ENCODE measurements at places on chromosomes 6 and 20.

DNA sequence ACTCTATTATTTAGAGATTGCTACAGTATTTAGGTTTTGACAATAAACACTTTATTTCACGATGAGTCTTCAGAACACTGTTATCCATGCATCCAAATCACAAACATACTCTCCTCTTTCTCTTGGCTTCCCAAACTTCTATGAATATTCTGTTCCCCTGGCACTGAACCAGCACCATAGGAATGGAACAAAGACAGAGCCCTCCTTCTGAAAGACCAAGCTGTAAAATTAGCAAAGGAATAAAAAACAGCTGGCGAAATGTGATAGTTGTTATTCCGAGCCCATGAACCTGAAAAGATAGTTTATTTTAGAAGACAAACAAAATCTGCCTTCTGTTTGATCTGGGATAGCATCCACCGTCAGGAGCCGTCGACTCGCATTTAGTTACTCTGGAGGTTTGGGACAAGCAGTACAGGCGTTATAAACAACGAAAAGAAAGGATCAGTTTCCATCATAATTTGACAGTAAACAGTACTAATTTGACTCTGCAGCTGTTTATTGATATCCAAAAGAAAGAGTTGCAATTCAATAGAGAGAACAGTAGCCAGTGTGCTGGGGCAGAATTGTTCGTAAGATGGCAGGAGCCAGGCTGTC, 161.4 kb downstream of the CLIC5 start:
- no peak for DNase-seq

GRCh38 chr6:85452441-85452881, 2.6 kb downstream of the NT5E start:
- no peak for DNase-seq

DNA sequence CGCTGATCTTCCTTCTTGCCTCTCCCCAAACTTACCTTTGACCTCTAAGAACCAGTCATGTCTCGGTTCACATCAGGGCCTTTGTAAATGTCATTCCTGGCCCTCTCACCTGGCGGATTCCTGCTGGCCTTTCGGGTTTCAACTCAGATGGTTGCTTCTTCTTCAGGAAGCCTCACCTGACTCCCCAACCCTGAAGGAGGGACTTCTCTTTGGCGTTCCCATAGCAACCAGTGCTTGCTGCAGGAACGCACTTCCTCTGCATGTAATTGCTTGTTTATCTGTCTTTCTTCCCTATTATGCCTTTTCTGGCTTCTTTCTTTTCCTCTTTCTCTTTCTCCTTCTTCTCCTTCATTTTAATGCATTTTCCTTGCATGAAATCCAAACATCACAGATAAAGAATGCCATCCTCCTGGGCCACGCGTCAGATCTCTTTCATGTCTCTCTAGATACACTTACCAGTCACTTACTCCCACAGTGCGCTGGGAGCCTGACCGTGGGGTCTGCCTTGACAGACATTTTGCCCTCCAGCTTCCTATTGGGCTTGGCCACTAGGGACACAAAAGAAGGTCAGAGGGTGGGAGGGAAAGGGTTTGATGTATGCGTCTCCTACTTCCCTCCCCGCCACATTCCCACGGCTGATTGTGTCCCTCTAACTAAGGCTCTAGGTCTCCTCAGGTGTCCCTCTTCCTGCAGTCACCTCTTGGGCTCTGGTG, 295.7 kb upstream of the TSHZ2 start:
- no peak for DNase-seq

GRCh38 chr6:136463743-136464142, 86.5 kb downstream of the MAP7 start:
- DNase-seq = no peak

DNA sequence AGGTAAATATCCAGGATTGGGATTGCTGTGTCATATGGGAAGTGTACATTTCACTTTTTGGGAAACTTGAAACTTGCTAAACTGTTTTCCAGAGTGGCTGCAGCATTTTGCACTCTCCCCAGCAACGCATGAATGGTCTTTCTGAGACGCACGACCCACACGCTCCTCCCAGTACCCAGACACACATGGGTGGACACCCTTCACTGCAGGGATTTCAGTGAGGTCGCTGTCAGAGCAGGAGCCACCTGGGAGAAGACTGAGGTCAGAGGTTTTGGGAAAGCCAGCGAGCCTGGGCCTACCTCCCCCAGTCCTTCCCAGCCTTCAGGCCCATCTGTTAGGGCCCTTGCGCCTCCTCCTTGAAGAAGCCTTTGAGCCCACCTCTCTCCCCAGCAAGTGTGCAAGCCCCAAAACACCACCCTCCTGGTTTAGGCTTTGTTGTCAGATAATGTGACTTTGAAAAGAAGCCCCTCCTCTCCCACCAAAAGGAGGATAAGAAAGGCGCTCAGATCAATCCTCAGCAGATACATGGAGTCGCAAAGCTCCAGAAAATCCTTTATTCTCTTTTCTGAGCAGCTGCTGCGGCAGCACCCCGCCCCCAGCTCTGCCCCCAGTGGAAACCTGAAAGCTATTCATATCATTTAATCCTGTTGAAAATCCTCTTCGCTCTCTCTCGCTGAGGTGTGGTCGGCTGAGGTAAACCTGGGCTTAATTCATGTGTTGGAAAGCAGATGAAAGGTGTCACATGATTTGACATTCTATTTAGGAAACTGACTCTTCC, 12.7 kb upstream of the JAG1 start:
- DNase-seq = no peak

DNA sequence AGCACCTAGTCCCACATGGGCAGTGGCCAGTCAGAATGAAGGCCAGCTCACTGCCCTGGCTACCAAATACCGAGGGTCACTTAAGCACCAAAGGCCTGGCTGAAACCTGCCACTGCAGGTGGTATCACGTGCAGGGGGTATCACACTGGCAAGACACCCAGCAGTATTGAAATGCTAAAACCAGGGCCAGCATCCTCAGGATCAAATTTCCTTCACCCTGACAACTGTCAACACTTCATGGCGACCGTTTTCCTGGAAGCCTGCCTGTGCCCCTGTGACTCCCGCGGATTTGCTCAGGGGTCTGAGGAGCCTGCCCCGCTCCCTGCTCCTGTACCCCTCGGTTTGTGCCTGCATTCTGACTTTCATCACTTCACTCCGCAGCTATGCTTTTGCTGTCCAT, 151.1 kb downstream of the TTLL2 start:
- no peak for DNase-seq

GRCh38 chr6:18410412-18410811, 23.3 kb downstream of the RNF144B start:
- DNase-seq = no peak

DNA sequence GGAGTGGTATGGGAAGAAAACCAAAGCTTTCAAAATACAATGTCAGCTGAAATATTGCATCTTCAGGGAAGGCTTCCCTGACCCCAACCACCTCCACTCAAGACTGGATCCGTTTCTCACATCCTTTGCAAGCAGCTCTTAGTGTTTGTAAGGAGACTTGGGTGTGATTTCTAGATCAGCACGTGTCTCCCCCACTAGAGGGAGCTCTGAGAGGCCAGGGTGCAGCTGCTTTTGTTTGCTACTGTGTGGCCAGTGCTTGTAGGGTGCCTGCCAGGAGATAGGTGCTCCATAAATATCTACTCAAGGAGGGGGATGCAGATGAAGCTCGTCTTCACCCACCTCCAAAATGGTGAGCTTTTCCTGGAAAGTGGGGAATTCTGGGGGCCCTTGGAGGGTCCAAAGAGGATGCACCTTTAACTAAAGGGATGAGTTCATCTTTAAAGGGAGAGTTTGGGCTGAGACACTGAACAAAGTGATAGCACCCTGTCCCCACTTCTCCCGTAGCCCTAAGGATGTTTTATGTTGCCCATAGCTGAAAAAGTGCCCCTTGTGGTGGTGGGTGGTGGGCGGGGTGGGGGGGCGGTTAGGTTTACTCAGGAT, 52.6 kb upstream of the MAFB start:
- no peak for DNase-seq

DNA sequence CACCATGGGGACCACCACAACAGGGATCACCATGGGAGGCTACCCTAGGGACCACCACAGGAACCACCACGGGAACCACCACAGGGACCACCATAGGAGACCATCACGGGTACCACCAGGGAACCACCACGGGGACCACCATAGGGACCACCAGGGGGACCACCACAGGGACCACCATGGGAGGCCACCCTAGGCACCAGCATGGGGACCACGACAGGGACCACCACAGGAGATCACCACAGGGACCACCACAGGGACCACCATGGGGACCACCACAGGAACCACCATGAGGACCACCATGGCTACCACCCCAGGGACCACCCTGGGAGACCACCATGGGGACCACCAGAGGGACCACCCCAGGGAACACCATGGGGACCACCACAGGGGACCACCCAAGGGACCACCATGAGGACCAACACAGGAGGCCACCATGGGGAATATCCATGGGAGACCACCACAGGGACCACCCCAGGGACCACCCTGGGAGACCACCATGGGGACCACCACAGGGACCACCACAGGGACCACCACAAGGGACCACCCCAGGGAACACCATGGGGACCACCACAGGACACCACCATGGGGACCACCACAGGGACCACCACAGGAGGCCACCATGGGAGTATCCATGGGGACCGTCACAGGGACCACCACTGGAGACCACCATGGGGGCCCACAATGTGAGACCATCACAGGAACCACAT, 67.6 kb upstream of the MPC1 start:
- no peak for DNase-seq

- no peak for DNase-seq
Observed at GRCh38 chr6:127864701-127865100, 36.2 kb downstream of the THEMIS start.

DNA sequence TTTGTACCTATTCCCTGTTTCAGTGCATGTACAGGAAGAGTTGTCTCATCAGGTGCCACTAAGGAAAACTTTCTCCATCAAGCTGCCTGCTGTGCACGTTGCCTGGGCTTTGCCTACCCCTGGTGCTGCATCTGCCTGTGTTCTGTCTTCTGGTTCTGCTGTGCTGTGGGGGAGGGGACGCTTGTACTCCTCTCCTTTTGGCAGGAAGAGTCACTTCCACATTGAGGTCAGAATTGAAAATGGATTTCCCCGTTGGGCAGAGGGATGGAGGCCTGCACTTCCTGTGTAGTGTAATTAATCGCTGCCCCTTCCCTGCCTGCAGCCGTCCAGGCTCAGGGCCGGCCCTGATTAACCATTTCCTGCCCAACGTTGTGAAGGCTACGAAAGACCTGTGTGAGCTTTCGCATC, 153.3 kb downstream of the SCML4 start:
- DNase-seq = no peak

DNA sequence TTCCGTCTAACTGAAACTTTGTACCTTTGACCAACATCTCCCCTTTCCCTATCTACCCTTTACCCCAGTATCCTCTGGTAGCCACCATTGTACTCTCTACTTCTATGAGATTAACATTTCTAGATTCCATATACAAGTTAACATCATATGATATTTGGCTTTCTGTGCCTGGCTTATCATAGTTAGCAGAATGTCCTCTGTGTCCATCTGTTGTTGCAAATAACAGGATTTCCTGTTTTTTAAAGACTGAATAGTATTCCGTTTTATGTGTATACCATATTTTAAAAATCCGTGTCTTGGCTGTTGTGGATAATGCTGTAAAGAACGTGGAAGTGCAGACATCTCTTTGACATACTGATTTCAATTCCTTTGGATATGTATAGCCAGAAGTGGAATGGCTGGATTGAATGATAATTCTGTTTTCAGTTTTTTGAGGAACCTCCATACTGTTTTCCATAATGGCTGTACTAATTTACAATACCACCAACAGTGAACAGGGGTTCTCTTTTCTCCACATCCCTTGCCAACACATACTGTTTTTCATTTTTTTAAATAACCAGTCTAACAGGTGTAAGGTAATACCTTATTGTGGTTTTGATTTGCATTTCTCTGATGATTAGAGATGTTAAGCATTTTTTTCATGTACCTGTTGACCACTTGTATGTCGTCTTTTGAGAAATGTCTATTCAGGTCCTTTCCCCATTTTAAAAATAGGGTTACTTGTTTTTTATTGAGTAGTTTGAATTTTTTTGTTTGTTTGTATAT, 53.8 kb downstream of the CDC5L start:
- no peak for DNase-seq

DNA sequence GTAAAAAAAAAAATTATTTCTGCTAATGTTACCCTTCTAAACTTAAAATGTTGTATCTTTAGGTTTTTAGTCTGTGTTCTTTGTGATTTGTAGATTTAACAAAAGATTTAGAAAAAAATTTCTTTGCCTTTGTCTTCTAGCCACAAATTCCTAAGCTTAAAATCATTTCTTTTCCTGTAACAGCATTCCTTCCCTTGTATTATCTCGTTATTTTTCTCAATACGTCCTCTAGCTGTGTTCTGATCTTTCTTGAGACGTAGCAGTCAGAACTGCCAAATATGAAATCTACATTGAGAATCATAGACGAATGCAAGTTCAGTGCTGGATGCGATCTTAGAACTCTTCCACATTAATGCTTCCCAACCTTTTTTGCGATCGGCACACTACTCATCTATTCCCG, 283.1 kb downstream of the UTRN start:
- DNase-seq = no peak

- no peak for DNase-seq
Observed at GRCh38 chr6:83417880-83418663, 12.8 kb downstream of the ME1 start.

DNA sequence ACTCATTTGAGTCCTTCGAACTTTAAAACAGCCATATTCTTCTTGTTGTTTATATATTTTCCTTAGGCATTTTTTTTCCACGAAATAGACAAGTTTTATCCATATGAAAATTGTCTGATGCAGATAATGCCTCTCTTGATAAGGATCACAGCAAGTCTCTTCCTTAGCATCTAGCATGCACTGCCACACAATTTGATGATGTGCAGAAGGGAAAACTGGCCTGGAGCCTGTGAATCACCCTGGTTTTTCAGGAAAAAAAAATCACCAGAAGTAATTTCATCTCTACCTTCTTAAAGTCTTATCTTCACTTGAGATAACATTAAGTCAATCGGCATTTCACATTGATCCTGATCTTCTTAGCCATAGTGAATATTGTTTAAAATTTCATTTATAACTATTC, 199.8 kb downstream of the TENT5A start:
- no peak for DNase-seq

DNA sequence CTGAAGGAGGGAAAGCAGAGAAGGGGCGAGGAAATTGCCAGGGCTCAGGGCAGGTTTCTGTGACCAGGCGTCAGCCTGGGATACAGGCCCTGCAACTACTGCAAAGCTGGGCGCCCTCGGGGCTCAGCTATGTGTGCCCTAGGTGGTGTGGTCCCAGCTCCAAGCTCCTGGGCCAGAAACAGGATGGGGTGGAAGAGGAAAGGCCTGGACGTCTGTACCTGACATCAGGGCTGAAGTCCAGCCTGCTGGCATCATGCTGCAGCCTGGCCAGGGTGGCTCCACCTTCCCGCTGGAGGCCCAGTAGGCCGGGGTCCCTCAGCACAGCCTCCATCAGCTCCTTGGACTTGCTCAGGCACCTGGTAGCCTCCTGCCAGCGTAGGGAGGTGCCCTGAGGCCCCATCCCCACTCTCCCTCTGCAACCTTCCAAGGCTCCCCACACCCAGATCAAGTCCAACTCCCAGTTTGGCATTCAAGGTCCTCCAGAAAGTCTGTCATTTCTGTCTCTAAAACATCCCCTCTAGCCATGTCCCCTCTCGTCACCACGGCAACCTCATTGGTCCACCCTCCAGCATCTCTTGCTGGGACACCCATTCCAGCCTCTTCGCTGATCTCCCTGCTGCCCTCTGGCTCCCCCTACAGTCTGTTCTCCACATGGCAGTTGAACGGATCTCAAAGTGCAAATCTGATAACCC, 38.2 kb downstream of the KIAA1755 start:
- no peak for DNase-seq
